ENCODE measurements at places on chromosomes 6 and 20. TPM values are rescaled to one million over a fixed set of nuclear protein-coding genes. Genes with fewer than 3 reads are reported as not detected.

- DNase-seq = peak; percentile 11
Measured at GRCh38 chr6:6221787-6222535, 98.5 kb downstream of the F13A1 start.

Gene PSMB8
- total RNA-seq = 8.5 TPM

DNA sequence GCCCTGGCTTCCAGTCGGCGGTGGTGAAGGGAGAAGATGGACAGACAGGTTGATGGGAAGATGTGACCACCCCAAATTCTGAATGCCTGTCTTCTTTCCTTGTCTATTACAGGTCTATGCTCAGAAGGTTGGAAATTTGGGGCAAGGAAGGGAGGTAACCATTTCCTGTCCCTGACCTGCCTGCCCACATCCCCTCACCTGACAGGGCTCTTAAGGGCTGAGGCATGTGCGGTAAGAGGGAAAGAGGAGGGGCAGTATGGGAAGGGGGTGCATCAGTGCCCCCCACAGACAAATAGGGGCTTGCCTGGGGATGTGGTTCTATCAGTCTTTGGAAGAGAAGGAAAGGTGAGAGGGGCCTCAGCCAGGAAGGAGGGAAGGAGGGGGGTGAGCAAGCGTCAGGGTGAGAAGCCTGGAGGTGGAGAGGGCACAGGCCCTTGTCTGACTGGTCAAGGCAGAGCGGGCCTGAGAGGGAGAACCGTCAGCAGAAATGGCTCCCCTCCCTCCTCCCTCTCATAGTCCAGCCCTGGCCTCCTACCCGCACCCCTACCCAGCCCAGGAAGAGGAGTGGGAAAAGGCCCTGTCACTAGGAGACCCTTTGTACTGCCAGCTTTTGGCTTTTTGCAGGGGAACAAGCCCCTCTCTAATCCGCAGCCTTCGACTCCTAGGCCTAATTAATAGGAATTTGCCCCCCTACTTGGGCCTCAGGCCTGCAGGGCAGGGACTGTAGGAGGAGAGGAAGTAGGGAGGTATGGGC is 104.4 kb upstream of the FOXP4 start:
- no peak for DNase-seq

GRCh38 chr6:37177077-37177934 is 7.4 kb downstream of the PIM1 start:
- no peak for DNase-seq

- peak; percentile 64 for DNase-seq
Measured at GRCh38 chr6:131015630-131016263, 47.3 kb downstream of the EPB41L2 start.

Gene C6orf15
- 5.0 TPM for total RNA-seq

Data from tongue (tissue), 3 donors.